ENCODE measurements at places on chromosomes 5 and 9.

- no peak overlapping the region for H3K4me3 ChIP-seq
- no peaks in the 10 kb centered on the region for H3K4me1 ChIP-seq
- no peak for DNase-seq
- no peak overlapping the region for H3K27ac ChIP-seq
- H3K36me3 ChIP-seq = peaks cover 5% of the 10 kb centered on the region
These were observed 83.6 kb downstream of the GDNF start for GRCh38 chr5:37756248-37756647.

DNA sequence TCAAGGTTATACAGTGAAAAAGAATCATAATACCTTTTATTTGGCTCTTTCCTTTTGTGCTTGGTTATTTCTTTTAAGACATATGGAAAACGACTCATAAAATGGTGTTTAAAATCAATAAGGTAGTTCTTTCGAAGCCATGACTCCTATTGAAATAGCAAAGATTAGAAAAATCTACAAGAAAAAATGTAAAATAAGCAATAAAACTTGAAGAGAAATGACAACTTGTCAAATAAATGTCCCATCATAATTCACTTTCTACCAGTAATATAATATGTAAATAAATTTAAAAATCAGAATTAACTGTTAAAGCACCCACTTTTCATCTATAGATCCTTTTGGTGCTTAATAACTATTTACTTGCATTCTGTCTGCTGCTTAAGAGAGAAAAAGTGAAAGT, 12.5 kb downstream of the TEX10 start:
- peaks cover 10% of the 10 kb centered on the region for H3K4me1 ChIP-seq
- no peaks in the 10 kb centered on the region for H3K27me3 ChIP-seq
- peaks cover 16% of the 10 kb centered on the region for H3K36me3 ChIP-seq

- no peaks in the 10 kb centered on the region for H3K36me3 ChIP-seq
- peaks cover 4% of the 10 kb centered on the region for H3K4me1 ChIP-seq
- H3K27ac ChIP-seq = no peak overlapping the region
- H3K27me3 ChIP-seq = no peaks in the 10 kb centered on the region
- DNase-seq = no peak
These were observed 7.2 kb upstream of the LCN2 start for GRCh38 chr9:128142061-128142460.

GRCh38 chr9:76255781-76256455, 138.3 kb downstream of the RFK start:
- H3K27ac ChIP-seq = no peak overlapping the region
- H3K36me3 ChIP-seq = no peaks in the 10 kb centered on the region
- no peak overlapping the region for H3K4me3 ChIP-seq
- no peak for DNase-seq
- peaks cover 34% of the 10 kb centered on the region for H3K27me3 ChIP-seq
- no peaks in the 10 kb centered on the region for H3K4me1 ChIP-seq

GRCh38 chr5:77163453-77163852, 47.0 kb upstream of the PDE8B start:
- H3K27ac ChIP-seq = no peak overlapping the region
- no peak for DNase-seq
- H3K4me1 ChIP-seq = no peaks in the 10 kb centered on the region
- H3K36me3 ChIP-seq = no peaks in the 10 kb centered on the region

GRCh38 chr5:143713047-143714003, 98.6 kb upstream of the HMHB1 start:
- H3K27me3 ChIP-seq = no peaks in the 10 kb centered on the region
- H3K36me3 ChIP-seq = no peaks in the 10 kb centered on the region
- DNase-seq = no peak
- no peak overlapping the region for H3K4me3 ChIP-seq

- no peaks in the 10 kb centered on the region for H3K36me3 ChIP-seq
- no peak overlapping the region for H3K27ac ChIP-seq
- H3K4me1 ChIP-seq = no peaks in the 10 kb centered on the region
- DNase-seq = no peak
- peaks cover 32% of the 10 kb centered on the region for H3K27me3 ChIP-seq
These were observed 21.3 kb downstream of the NR6A1 start for GRCh38 chr9:124749781-124750180.

- no peak overlapping the region for H3K4me3 ChIP-seq
- no peaks in the 10 kb centered on the region for H3K36me3 ChIP-seq
- H3K27ac ChIP-seq = no peak overlapping the region
- no peaks in the 10 kb centered on the region for H3K27me3 ChIP-seq
These were observed 743.7 kb upstream of the GRAMD2B start for GRCh38 chr5:125679522-125679921.

GRCh38 chr9:4762886-4763541, 22.0 kb upstream of the AK3 start:
- H3K4me3 ChIP-seq = no peak overlapping the region
- H3K36me3 ChIP-seq = no peaks in the 10 kb centered on the region
- peaks cover 11% of the 10 kb centered on the region for H3K27me3 ChIP-seq
- peaks cover 12% of the 10 kb centered on the region for H3K4me1 ChIP-seq

- peaks cover 21% of the 10 kb centered on the region for H3K27me3 ChIP-seq
- DNase-seq = no peak
- H3K4me1 ChIP-seq = peaks cover 2% of the 10 kb centered on the region
- H3K27ac ChIP-seq = no peak overlapping the region
These were observed 151.8 kb upstream of the ADRA1B start for GRCh38 chr5:159764283-159765134.

DNA sequence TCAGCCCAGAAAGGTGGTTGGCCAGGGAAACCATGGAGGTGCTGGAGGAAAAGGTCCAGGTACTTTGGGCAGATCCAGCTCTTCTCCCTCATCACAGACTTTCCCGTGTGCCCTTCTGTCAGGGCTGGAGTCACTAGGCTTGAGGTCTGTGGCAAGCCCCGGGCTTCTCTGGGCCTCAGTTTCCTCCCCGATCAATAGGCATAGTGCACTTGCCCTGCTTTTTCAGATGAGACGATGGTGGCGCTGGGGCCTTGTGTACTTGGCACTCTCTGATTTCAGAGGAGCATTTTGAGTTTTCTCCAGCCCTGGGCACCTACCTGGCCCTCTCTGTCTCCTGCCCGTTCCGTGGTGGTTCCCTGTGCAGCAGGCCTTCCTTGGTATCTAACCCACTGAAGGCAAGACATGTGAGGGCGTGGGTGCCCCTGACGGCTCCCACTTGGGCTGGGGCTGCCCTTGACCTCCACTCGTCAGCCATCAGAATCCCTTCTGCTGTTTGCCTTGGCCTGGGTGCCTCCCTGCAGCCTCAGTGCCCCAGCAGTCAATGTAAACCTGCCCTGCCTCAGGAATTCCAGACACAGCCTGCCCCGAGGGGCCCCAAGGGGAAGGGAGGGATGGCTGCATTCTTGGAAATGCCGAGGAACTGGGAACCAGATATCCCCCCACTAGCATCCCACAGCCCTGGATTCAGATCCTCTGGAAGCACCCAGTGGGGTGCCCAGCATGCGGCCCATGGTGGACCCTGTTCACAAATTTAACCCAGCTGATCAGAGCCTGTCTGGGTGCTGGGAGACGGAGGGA, 66.3 kb upstream of the COL5A1 start:
- no peaks in the 10 kb centered on the region for H3K36me3 ChIP-seq
- no peak for DNase-seq
- H3K27ac ChIP-seq = no peak overlapping the region

DNA sequence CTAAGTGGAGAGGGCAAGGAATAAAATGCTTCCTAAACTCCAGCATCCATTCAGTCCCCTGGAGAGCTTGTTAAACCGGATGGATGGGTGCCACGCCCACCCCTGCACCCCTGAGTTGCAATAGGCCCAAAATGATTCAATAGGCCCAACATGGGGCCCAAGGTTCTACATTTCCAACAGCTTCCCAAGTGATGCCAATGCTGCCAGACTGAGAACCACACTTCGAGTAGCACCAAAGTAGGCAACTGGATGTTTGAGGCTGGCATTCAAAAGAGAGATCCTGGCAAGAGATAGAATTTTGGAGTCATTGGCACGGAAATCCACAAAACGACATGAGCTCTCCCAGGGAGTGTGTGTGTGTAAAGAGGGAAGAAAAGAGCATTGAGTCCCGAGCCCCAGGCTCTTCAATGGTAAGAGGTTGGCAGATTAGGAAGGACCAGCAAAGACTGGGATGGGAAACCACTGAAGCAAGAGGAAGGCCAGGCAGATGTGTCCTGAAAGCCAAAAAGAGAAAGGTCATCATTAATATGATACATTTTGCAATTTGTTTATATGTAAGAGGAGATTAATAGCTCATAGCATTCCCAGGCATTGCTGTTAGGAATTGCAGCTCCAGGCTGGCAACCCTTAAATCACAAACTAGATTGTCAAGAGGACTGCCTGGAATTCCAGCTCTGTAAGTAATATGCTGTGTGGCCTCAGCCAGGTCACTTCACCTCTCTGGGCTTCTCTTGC, 130.6 kb downstream of the KCNIP1 start:
- no peak overlapping the region for H3K27ac ChIP-seq
- no peak for DNase-seq
- H3K4me3 ChIP-seq = no peak overlapping the region
- H3K27me3 ChIP-seq = peaks cover 9% of the 10 kb centered on the region
- no peaks in the 10 kb centered on the region for H3K36me3 ChIP-seq
- peaks cover 18% of the 10 kb centered on the region for H3K4me1 ChIP-seq

DNA sequence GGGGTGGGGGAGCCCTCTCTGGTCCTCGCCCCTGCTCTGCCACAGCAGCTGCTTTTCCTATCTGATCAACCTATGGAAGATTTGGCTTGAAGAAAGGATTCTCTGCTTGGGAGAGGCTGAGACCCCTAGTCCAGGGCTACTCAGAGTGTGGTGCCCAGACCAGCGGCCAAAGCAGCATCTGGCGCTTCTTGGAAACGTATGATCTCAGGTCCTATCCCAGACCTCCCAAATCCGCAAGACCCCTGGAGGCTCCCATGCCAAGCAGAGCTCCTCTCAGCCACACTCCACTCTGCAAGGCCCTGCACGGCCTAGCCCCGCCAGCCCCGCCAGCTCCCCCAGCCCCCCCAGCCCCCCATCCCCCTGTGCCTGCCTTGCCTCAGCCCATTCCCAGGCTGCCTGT, 181.7 kb downstream of the GAPVD1 start:
- no peaks in the 10 kb centered on the region for H3K27me3 ChIP-seq
- H3K4me1 ChIP-seq = no peaks in the 10 kb centered on the region
- H3K4me3 ChIP-seq = no peak overlapping the region
- H3K27ac ChIP-seq = peak overlapping the region; percentile 12

DNA sequence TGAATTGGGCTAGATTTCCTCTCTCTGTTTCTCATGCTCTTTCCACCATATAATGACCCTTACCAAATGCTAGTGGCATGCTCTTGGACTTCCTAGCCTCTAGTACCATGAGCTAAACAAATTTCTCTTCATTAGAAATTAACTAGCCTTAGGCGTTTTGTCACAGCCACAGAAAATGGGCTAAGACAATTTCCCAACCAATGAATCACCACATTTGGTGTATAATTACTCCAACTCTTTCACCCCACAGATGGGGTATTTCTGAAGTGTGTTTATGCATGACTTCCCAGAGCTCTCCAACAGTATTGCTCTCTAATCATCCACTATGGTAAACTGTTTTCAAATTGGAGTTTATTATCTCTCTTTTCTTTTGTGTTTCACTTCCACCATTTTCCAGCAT, 1041.1 kb upstream of the COX7C start:
- peaks cover 2% of the 10 kb centered on the region for H3K36me3 ChIP-seq
- no peak for DNase-seq
- H3K27ac ChIP-seq = no peak overlapping the region
- no peak overlapping the region for H3K4me3 ChIP-seq
- no peaks in the 10 kb centered on the region for H3K27me3 ChIP-seq
- H3K4me1 ChIP-seq = no peaks in the 10 kb centered on the region

GRCh38 chr5:13692172-13692571, 252.3 kb downstream of the DNAH5 start:
- H3K4me1 ChIP-seq = no peaks in the 10 kb centered on the region
- no peak overlapping the region for H3K4me3 ChIP-seq
- no peak overlapping the region for H3K27ac ChIP-seq

GRCh38 chr5:57538341-57538955, 55.8 kb upstream of the ACTBL2 start:
- H3K36me3 ChIP-seq = no peaks in the 10 kb centered on the region
- no peak overlapping the region for H3K27ac ChIP-seq
- H3K4me3 ChIP-seq = no peak overlapping the region
- no peaks in the 10 kb centered on the region for H3K4me1 ChIP-seq
- H3K27me3 ChIP-seq = peaks cover 8% of the 10 kb centered on the region

GRCh38 chr9:10026443-10026984, 586.3 kb downstream of the PTPRD start:
- no peaks in the 10 kb centered on the region for H3K27me3 ChIP-seq
- no peak overlapping the region for H3K27ac ChIP-seq
- no peak overlapping the region for H3K4me3 ChIP-seq
- H3K4me1 ChIP-seq = no peaks in the 10 kb centered on the region

- DNase-seq = no peak
- no peaks in the 10 kb centered on the region for H3K36me3 ChIP-seq
- no peaks in the 10 kb centered on the region for H3K27me3 ChIP-seq
- no peaks in the 10 kb centered on the region for H3K4me1 ChIP-seq
These were observed 140.7 kb downstream of the BOD1 start for GRCh38 chr5:173475780-173476179.

GRCh38 chr5:50964746-50965653, 298.6 kb downstream of the PARP8 start:
- peaks cover 42% of the 10 kb centered on the region for H3K4me1 ChIP-seq
- H3K27me3 ChIP-seq = peaks cover 72% of the 10 kb centered on the region
- no peak for DNase-seq
- H3K27ac ChIP-seq = no peak overlapping the region
- H3K36me3 ChIP-seq = no peaks in the 10 kb centered on the region
- H3K4me3 ChIP-seq = peak overlapping the region; percentile 40

- H3K4me3 ChIP-seq = no peak overlapping the region
- H3K4me1 ChIP-seq = no peaks in the 10 kb centered on the region
- H3K36me3 ChIP-seq = peaks cover 3% of the 10 kb centered on the region
These were observed 669.0 kb downstream of the LRRC70 start for GRCh38 chr5:63247651-63248050.

DNA sequence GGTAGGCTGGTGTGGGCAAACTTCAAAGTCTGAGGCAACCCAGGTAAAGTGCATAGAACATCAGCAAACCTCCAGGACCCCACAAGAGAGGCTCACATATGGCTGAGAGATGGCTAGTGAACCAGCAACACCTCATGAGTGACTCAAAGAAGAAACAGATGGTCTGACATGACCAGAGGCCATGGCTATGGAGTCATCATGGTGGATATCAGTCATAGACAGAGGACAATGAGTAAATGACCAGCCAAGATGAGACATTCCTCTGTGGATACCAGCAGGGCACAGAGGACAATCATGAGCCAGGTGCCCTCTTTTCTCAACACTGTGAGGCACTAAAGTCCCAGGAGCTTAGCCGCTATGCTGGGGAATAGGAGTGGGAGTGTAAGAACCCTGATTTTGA, 180.8 kb downstream of the RASEF start:
- no peak overlapping the region for H3K4me3 ChIP-seq
- H3K36me3 ChIP-seq = no peaks in the 10 kb centered on the region
- no peaks in the 10 kb centered on the region for H3K27me3 ChIP-seq
- no peak overlapping the region for H3K27ac ChIP-seq

DNA sequence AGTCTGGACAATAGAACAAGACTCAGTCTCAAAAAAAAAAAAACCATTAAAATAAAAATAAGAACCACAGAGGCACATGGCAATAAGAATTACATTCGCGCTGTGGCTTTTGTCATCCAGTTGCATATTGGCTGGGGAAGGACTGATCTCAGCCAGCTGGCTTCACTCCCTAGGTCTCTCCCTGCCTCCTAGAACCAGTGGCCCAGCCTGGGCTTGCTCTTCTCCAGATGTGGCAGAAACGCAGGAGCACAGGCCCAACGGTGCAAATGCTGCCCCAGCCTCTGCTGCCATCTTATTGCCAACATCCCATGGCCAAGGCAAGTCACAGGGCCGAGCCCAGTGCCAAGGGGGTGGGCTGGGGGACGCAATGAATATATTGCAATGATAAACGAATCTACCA, 37.0 kb downstream of the NKX2-5 start:
- H3K27me3 ChIP-seq = peaks cover 70% of the 10 kb centered on the region
- H3K36me3 ChIP-seq = no peaks in the 10 kb centered on the region
- H3K27ac ChIP-seq = no peak overlapping the region

- H3K4me1 ChIP-seq = no peaks in the 10 kb centered on the region
- no peak overlapping the region for H3K4me3 ChIP-seq
- no peak overlapping the region for H3K27ac ChIP-seq
- no peak for DNase-seq
These were observed 29.7 kb downstream of the SLC28A3 start for GRCh38 chr9:84310883-84311282.
